ENCODE measurements at places on chromosomes 16 and 17.
A peak's percentile ranks its signal among the peaks of the same experiment; 100 is the strongest.

- H3K4me1 ChIP-seq: no peaks in the 10 kb centered on the region
- no peaks in the 10 kb centered on the region for H3K36me3 ChIP-seq
- no peak for DNase-seq
- no peak overlapping the region for H3K27ac ChIP-seq
- H3K4me3 ChIP-seq: no peak overlapping the region
Measured at GRCh38 chr17:33381201-33381600, 88.1 kb upstream of the ASIC2 start.

- no peak overlapping the region for H3K27ac ChIP-seq
- no peaks in the 10 kb centered on the region for H3K4me1 ChIP-seq
- no peaks in the 10 kb centered on the region for H3K36me3 ChIP-seq
- no peak for DNase-seq
- H3K4me3 ChIP-seq: no peak overlapping the region
- no peaks in the 10 kb centered on the region for H3K27me3 ChIP-seq
Measured at GRCh38 chr17:34820922-34821321, 140.3 kb downstream of the CCT6B start.

DNA sequence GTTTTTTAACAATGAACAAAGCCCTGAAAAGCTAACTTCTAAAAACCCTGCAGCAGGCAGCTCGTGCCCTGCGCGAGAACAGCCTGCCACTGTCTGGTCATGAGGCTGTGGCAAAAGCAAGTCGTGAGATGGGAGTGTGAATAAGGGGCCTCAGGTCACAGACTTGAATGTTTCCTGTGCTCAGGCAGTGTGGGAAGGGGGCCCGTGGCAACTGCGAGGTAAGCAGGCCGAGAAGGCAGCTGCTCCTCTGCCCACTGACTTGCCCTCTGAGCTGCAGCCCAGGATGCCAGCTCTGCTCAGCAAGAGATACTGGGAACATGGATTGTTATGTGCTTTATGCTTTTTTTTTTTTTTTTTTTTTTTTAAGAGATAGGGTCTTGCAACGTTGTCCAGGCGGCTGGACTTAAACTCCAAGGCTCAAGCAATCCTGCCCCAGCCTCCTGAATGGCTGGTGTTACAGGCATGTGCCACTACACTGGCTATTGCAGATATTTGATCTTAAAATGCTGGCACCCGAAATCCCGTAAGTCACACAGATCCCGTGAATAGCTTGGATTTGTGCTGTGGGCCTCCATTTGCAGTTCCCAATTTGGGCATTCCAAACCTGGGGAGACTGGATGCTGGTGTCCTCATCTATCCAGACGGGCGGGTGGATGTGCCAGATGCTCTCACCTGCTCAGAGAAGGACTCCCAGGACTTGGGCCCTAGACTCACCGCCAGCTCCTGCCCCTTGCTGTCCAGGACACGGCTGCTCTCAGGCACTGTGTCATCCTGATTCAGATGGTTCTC is 44.0 kb downstream of the UBN1 start:
- no peak overlapping the region for H3K4me3 ChIP-seq
- no peaks in the 10 kb centered on the region for H3K4me1 ChIP-seq
- H3K36me3 ChIP-seq: no peaks in the 10 kb centered on the region
- no peak for DNase-seq

- H3K36me3 ChIP-seq: peaks cover 8% of the 10 kb centered on the region
- no peaks in the 10 kb centered on the region for H3K27me3 ChIP-seq
- H3K4me1 ChIP-seq: no peaks in the 10 kb centered on the region
- H3K4me3 ChIP-seq: no peak overlapping the region
Measured at GRCh38 chr16:81565321-81566028, 120.9 kb downstream of the CMIP start.

DNA sequence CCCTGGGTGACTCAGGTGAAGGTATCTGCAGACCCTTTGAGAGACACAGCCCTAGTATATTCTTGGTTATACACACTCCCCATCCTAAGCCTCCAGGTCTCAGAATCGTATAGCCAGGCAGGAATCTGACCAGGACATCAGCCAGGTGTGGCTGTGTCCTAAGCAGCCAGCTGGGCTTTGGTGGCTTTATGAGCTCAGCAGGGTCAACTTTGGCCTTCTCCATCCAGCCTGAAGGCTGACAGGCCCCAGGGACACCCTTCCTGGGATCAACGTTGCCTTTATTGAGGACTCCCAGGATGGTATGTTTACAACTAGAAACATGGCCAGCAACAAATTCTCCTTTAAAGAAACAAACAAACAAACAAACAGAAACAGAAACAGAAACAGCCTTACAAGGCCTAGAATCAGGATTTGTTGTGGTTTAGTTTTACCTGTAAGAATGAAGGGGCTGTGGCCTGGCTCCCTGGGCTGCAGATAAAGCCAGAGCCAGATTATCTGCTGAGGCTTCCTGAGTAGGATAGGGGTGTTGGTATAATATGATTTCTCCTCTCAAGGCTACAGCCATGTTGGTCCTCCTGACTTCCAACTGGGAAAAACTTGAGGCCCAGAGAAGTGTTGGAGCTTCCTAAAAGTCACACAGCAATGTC is 8.5 kb downstream of the KIF19 start:
- no peak overlapping the region for H3K27ac ChIP-seq
- no peaks in the 10 kb centered on the region for H3K36me3 ChIP-seq
- H3K4me1 ChIP-seq: peaks cover 4% of the 10 kb centered on the region
- H3K27me3 ChIP-seq: no peaks in the 10 kb centered on the region

DNA sequence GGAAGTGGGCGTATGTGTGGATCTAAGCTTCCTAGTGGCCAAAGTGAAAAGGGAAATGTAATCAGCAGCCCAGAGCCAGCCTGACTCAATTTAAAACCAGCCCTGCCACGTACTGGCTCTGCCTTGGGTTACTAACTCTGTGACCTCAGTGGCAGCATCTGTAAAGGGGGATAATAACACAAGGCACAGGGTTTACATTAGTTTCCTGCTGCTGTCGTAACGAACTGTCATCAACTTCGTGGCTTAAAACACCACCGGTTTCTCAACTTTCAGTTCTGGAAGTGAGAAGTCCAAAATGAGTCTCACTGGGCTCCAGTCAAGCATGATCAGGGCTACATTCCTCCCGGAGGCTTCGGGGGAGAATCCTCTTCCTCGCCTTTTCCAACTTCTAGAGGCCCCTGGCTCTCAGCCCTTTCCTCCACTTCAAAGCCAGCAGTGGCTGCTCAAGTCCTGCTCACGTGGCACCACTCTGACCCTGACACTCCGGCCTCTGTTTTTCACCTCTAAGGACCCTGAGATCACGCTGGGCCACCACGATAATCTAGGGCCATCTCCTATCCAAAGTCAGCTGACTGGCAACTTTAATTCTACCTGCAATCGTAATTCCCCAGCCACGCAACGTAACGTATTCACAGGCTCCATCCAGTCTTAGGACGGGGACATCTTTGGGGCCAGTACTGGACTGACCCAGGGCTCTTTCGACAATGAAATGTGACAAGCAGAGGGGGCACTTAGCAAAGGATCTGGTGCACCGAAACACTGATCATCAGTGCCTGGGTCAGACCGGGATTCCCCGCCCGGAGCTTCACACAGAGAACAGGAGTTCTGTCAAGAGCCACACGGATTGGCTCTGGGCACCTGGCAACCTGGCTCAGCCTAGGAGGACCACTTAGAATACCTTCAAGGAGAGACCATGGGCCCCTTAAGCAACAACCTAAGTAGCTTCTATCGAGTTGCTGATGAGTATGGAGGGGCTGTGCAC is 14.5 kb downstream of the TMC6 start:
- peaks cover 21% of the 10 kb centered on the region for H3K4me1 ChIP-seq
- no peaks in the 10 kb centered on the region for H3K27me3 ChIP-seq
- DNase-seq: no peak
- peaks cover 19% of the 10 kb centered on the region for H3K36me3 ChIP-seq
- peak overlapping the region; percentile 43 for H3K27ac ChIP-seq

DNA sequence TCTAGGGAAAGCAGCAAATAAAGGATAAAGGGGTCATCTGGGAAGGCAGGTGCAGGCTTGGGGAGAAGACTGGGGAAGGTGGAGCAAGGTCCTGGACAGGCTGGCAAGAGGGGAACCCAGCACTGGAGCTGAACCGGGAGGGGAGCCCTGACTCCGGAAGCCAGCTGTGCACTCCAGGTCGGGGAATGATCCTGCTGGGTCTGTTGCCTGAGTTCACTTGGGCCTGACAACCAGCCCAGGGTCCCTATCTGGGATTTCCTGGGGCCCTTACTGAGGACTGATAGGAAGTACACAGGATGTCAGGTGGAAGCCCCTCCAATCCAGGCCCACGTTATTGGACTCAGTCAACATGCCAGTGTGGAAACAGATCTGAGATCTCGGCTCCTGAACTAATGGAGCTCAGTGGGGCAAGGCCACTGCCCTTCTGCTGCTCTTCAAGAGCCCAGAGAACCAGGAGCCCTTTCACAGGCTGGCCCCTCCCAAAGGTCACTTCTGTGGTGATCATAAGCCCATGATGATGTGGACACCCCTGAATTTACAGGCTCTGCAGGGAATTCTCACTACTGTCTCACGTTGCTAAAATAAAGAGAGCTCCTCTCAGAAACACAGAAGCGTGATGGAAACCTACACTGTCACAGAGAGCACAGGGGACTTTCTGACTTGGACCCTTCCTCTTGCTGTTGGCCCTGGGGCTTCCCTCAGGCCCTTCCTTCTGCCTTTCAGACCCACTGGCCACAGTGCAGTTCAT is 19.9 kb upstream of the PITPNM3 start:
- H3K27me3 ChIP-seq: no peaks in the 10 kb centered on the region
- no peak overlapping the region for H3K4me3 ChIP-seq
- H3K27ac ChIP-seq: no peak overlapping the region
- peaks cover 21% of the 10 kb centered on the region for H3K36me3 ChIP-seq

DNA sequence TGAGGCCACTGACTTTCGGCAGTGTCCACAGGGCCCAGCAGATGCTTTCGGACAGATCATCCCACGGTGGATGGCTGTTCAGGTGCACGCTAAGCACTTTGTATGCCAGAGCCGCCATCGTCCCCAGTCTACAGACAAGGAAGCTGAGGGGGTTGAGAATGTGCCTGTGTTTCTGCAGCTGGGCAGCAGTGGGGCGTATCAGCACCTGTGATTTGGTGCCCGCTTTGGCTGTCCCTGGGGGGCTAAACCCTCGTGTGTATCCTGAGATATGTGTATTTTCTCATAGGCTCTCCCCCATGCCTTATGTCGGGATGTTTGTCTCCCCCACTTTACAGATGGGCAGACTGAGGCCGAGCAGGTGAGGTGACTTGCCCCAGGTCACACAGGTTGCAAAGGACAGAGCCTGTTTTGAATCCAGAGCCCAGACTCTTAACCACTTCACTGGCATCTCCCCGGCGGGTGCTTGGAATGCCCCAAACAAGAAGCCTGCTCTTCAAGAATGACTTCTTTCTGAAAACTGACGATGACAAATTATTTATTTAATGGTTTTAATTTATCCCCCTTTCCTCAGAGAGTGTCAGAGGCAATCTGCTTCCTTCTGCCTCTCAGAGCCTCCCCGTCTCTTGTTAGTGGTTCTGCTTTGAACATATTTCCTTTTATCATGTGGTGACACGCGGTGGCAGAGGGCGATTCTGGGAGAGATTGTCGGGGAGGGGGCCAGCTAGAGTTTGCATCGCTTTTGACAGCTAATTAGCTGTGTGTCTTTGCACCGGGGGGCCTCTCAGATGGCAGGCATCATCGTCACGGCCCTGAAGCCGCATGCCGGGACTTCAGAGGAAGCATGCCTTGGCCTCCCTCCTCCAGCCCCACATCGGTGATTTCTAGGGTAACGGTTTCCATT is 149.6 kb upstream of the CIBAR2 start:
- no peak for DNase-seq
- no peak overlapping the region for H3K4me3 ChIP-seq
- no peaks in the 10 kb centered on the region for H3K36me3 ChIP-seq
- no peak overlapping the region for H3K27ac ChIP-seq
- no peaks in the 10 kb centered on the region for H3K4me1 ChIP-seq

GRCh38 chr16:68083239-68083781 is 1.9 kb upstream of the NFATC3 start:
- peak overlapping the region; percentile 85 for H3K27ac ChIP-seq
- H3K36me3 ChIP-seq: no peaks in the 10 kb centered on the region
- DNase-seq: no peak
- H3K4me1 ChIP-seq: peaks cover 68% of the 10 kb centered on the region
- no peaks in the 10 kb centered on the region for H3K27me3 ChIP-seq

DNA sequence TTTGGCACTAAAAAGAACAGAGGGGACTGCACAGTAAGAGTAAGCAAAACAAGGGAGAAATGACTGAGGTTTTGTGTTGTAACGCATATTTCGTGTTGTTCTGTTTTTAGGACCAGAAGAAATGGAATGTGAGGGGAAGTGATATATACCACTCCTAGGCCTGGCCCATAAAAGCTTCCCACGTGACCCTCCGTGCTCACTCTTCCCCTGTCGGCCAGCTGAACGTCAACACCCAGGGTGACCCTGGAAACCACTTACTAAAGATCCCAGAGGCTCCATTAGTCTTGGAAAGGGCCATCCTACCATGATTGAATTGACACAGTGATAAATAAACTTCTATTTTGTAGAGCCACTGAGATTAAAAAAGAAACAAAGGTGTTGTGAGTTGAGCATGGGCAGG is 79.8 kb downstream of the HELZ start:
- no peaks in the 10 kb centered on the region for H3K27me3 ChIP-seq
- no peak overlapping the region for H3K4me3 ChIP-seq
- H3K27ac ChIP-seq: no peak overlapping the region
- DNase-seq: no peak

DNA sequence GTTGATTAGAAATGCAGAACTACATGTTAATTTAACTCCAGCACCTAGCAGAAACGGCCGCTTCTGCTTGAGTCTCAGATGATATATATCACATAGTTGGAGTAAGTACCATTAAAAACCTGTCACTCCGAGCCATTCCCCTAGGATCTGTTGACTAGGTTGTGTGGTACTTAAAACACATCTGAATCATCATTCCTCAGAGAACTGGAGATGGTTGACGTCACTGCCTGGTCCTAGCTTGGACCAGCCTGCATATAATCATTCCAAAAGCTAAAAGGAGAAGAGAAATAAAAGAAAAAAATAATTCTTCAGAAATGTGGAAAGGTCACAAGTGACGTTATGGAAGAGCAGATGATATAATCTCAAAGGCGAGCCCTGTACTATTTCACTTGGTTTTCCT is 31.3 kb upstream of the RASL10B start:
- no peaks in the 10 kb centered on the region for H3K4me1 ChIP-seq
- no peak overlapping the region for H3K4me3 ChIP-seq
- H3K36me3 ChIP-seq: no peaks in the 10 kb centered on the region
- no peak overlapping the region for H3K27ac ChIP-seq
- H3K27me3 ChIP-seq: no peaks in the 10 kb centered on the region

DNA sequence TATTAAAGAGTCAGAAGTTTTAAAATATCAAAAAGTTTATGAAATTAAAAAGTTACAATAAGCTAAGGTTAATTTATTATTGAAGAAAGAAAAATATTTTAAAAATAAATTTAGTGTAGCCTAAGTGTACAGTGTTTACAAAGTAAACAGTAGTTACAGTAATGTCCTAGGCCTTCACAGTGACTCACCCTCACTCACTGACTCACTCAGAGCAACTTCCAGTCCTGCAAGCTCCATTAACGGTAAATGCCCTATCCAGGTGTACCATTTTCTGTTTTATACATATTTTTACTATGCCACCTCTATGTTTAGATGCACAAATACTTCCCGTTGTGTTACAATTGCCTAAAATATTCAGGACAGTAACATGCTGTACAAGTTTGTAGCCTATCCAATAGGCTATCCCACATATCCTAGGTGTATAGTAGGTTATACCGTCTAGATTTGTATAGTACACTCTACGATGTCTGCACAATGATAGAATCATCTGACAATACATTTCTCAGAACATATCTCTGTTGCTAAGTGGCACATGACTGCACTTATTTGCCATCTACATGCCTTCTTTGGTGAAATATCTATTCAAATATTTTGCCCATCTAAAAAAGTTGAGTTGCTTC is 67.2 kb upstream of the WSB1 start:
- no peaks in the 10 kb centered on the region for H3K27me3 ChIP-seq
- no peaks in the 10 kb centered on the region for H3K36me3 ChIP-seq
- no peak for DNase-seq
- no peak overlapping the region for H3K27ac ChIP-seq
- no peaks in the 10 kb centered on the region for H3K4me1 ChIP-seq
- no peak overlapping the region for H3K4me3 ChIP-seq
